ENCODE measurements at places on chromosomes 11 and 22. TPM values are rescaled to one million over a fixed set of nuclear protein-coding genes. Genes with fewer than 3 reads are reported as not detected.

Gene OR4A16
- not detected for total RNA-seq

Gene OR51E2
- not detected for total RNA-seq

Gene USH1C
- total RNA-seq: 3.9 TPM

Gene BCO2
- 1.1 TPM for total RNA-seq

Gene NCR3LG1
- 0.62 TPM for total RNA-seq

GRCh38 chr11:19243143-19243542 lies 2.4 kb upstream of the E2F8 start:
- H3K4me1 ChIP-seq: no peaks in the 10 kb centered on the region
- peaks cover 65% of the 10 kb centered on the region for H3K27me3 ChIP-seq
- no peaks in the 10 kb centered on the region for H3K36me3 ChIP-seq
- DNase-seq: no peak
- H3K27ac ChIP-seq: no peak overlapping the region

- peaks cover 16% of the 10 kb centered on the region for H3K4me1 ChIP-seq
- no peaks in the 10 kb centered on the region for H3K27me3 ChIP-seq
- no peak overlapping the region for H3K4me3 ChIP-seq
Observed at GRCh38 chr11:76835036-76835435, 25.7 kb upstream of the ACER3 start.

GRCh38 chr22:27598792-27599191 lies 202.8 kb downstream of the MN1 start:
- H3K4me1 ChIP-seq: no peaks in the 10 kb centered on the region
- no peak for DNase-seq
- H3K27ac ChIP-seq: no peak overlapping the region
- H3K27me3 ChIP-seq: peaks cover 19% of the 10 kb centered on the region

- H3K27me3 ChIP-seq: no peaks in the 10 kb centered on the region
- DNase-seq: no peak
- no peak overlapping the region for H3K27ac ChIP-seq
- H3K4me1 ChIP-seq: no peaks in the 10 kb centered on the region
- no peaks in the 10 kb centered on the region for H3K36me3 ChIP-seq
Observed at GRCh38 chr11:1840780-1841480, 2.1 kb downstream of the TNNI2 start.

GRCh38 chr11:128409476-128409875 lies 177.9 kb downstream of the ETS1 start:
- H3K36me3 ChIP-seq: no peaks in the 10 kb centered on the region
- H3K27ac ChIP-seq: no peak overlapping the region
- DNase-seq: no peak
- H3K4me3 ChIP-seq: no peak overlapping the region

DNA sequence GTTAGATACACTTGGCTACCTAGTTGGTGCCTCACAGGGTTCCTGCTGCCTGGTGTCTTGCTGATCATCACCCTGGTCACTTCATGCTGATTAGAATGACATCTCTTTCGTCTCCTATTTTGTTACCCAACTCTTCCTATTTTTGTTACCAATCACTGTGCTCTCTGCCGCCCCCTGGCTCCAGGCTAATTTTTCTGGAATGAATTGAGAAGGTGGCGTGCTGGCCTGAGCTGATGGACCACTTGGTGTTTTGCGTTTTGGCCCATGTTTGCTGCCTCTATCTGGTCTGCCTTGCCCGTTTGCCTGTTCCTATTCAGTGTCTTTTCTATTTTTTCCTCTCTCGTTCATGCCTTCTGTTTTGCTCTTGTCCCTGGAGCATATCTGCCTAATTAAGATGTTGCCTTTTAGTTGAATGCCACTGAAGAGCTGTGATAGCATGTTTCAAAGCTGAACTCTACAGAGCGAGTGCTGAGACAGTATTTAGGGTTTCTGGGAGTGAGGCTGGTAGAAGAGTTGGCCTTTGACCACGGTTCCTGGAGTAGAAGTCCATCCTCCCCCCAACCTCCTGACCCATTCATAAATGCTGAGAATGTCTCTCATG lies 5.9 kb upstream of the ATF4 start:
- H3K4me3 ChIP-seq: no peak overlapping the region
- H3K27ac ChIP-seq: no peak overlapping the region
- no peaks in the 10 kb centered on the region for H3K4me1 ChIP-seq
- DNase-seq: peak; percentile 89

DNA sequence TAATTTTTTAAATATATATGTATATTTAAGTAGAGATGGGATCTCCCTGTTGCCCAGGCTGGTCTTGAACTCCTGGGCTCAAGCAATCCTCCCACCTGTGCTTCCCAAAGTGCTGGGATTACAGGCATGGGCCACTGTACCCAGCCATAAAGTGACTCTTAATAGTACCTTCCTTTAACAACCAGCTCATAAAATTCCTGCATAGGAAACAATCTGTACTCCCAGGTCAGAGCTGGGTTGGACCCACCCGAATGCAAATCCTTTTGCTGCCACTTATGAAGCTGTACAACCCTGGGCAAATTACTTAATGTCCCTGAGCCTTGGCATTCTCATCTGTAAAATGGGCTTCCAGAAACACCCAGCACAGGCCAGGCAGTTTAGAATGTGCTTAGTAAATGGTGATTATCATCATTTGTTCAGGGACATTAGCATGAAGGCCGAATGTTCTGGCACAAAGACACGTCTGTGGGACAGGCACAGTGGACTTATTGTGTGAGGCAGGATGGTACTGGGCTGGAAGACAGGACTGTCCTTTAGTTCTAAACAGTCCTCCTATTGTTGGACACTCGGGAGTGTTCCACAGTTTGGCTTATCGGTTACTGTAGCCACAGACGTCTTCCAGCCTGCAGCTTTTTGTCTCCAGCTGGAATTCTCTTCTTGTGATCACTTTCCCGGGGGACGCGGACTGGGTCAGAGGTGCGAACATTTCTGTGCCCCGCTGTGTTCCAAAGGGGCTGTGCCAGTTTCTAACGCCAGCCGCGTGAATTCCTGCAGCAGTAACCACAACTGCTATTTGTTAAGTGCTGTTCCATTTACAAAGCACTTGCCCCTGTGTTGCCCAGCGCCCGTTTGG lies 6.0 kb downstream of the PDXP start:
- peak overlapping the region; percentile 60 for H3K27ac ChIP-seq
- no peak for DNase-seq
- H3K4me1 ChIP-seq: peaks cover 5% of the 10 kb centered on the region

GRCh38 chr22:36833073-36833472 lies 16.2 kb upstream of the PVALB start:
- no peak overlapping the region for H3K4me3 ChIP-seq
- no peaks in the 10 kb centered on the region for H3K36me3 ChIP-seq
- H3K4me1 ChIP-seq: no peaks in the 10 kb centered on the region
- no peak for DNase-seq
- no peak overlapping the region for H3K27ac ChIP-seq
- H3K27me3 ChIP-seq: peaks cover 5% of the 10 kb centered on the region

Measured in endodermal cell (in vitro differentiated cells).